ENCODE measurements at places on chromosomes 16 and 17. TPM values are rescaled to one million over a fixed set of nuclear protein-coding genes. Genes with fewer than 3 reads are reported as not detected.

GRCh38 chr17:81207610-81208581 lies 14.9 kb downstream of the CEP131 start:
- no peak for DNase-seq

GRCh38 chr16:27353853-27354252 lies 40.1 kb downstream of the IL4R start:
- no peak for DNase-seq

Gene SCNN1G
- 18.9 TPM for total RNA-seq

Gene SOST
- not detected for total RNA-seq

Gene KRT32
- total RNA-seq, result not detected

Measured in ureter (tissue), 1 donor.